ENCODE measurements at places on chromosomes 7 and 10.

DNA sequence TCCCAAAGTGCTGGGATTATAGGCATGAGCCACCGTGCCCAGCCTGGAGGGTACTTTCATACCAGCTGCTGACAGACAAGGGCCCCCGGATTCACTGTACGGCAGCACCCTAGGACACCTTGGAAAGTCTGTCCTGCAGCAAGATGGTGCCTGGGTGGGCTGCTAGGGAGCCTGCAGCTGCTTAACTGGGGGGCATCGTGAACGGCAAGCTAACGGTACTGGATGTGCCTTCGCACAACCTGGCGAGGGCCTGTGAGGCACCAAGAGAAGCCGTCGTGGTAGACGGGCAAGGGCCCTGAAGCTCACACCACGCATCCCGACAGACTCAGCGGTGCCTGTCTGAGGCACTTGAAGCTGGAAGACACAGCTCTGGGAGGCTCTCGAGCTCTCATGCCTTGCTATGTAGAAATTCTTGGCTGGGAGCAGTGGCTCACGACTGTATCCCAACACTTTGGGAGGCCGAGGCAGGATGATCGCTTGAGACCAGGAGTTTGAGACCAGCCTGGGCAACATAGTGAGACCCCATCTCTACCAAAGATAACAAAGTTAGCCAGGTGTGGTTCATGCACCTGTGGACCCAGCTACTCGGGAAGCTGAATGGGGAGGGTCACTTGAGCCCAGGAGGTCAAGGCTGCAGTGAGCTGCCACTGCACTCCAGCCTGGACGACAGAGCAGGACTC, 9.4 kb downstream of the BRAT1 start:
- no peak for DNase-seq

DNA sequence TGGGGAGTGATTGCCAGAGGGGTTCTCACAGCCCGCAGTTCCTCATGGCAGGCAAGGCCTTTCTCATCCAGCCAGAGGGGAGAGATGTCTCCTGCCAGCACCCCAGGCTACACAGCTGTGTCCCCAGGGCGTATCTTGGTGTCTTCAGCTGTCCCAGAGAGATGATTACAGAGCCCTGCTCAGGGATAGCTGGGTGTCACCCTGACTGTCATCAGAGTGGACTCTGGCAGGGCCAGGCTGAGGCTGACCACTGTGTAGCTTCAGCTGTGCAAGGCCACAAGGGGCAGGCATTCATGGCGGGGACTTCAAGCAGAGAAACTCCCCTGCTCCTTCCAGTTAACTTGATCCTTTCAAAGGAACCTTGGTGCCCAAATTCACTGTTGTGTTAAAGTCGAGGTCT, 124.2 kb downstream of the RGS10 start:
- DNase-seq, result no peak

GRCh38 chr10:78931321-78932053, 137.3 kb upstream of the ZMIZ1 start:
- no peak for DNase-seq

DNA sequence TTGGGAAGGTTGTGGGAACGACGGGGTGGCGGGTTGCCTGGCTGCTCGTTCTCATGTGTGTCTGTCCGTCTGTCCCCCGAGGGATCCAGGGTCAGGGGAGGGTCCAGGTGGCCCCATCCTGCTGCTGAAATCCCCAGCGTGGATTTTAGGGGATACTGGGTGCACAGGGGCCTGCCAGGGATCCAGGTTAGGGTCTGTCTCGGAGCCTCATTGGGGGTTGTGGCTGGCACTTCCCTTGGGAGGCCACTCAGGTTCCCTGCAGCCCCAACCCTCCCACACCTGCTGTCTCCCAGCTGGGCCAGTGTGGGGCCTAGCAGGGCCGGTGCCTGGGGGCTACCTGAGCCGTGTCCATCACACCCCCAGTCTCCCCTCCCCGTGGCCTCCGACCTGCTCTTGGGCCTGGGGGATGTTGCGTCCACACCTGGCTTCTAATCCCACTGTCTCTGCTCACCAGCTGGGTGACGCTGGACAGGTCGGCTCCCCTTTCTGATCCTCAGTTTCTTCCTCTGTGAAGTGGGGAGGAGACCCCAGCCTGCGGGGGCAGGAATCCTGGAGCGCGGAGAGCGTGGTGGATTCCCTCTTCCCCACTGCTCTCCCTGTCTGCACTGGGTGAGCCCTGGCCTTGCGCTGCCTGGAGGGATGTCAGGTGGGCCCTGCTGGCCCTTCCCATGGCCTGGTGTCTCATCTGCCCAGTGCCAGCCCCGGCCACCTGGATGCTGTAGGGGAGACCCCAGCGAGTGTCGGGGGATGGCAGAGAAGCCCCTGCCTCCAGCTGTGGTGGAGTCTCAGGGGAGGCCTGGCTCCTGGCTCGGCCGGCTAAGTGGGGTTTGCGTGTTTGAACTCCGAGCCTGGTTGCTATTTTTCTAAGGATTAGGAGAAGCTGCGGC, 81.6 kb downstream of the UNCX start:
- no peak for DNase-seq

GRCh38 chr10:99296605-99297004, 32.6 kb upstream of the CNNM1 start:
- DNase-seq, result no peak

GRCh38 chr10:119131512-119132240, 27.8 kb downstream of the DENND10 start:
- DNase-seq, result peak; percentile 43

- DNase-seq, result no peak
These were observed 218.0 kb downstream of the WDR37 start for GRCh38 chr10:1274111-1274661.

- peak; percentile 68 for DNase-seq
These were observed 471.6 kb upstream of the AKR1E2 start for GRCh38 chr10:4354382-4354812.

Measured in SW480 (cell line).